Fibroblast of skin of back (primary cell): ENCODE measurements at places on chromosomes 11 and 22.

DNA sequence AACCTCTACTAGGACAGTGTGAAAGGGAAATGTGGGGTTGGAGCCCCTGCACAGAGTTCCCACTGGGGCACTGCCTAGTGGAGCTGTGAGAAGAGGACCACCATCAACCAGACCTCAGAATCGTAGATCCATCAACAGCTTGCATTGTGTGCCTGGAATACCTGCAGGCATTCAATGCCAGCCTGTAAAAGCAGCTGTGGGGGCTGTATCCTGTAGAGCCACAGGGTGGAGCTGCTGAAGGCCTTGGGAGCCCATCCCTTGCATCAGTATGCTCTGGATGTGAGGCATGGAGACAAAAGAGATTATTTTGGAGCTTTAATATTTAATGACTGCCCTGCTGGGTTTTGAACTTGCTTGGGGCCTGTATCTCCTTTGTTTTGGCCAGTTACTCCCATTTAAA lies 46.3 kb downstream of the PGR start:
- DNase-seq = no peak

DNA sequence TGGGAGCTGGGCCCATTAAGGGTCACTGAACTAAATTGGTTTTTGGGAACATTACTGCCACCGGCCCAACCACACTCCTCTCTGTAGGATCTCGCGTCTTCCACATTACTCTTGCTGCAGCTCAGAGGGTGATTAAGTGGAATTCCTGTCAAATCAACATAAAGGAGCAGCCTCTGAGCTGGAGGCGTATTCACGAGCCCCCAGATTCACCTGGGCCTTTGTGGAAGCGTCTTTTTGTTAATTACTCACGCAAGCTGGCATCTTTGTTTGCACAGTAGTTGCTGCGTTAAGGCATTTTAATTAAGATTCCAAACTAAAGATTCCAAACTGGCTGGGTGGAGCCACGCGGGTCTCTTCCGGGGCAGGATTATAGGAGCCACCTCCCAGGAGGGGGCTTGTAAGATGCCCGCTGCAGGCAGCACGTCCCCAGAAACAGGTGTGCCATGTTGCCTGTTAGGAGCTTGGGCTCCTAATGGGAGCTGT lies 21.5 kb upstream of the RFPL3 start:
- no peak for DNase-seq

DNA sequence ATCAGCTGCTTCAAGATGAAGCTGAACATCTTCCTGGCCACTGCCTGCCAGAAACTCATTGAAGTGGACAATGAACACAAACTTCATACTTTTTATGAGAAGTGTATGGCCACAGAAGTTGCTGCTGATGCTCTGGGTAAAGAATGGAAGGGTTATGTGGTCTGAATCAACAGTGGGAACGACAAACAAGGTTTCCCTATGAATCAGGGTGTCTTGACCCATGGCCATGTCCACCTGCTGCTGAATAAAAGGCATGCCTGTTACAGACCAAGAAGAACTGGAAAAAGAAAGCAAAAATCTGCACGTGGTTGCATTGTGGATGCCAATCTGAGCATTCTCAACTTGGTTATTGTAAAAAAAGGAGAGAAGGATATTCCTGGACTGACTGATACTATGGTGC lies 22.2 kb upstream of the BIRC3 start:
- DNase-seq = no peak

DNA sequence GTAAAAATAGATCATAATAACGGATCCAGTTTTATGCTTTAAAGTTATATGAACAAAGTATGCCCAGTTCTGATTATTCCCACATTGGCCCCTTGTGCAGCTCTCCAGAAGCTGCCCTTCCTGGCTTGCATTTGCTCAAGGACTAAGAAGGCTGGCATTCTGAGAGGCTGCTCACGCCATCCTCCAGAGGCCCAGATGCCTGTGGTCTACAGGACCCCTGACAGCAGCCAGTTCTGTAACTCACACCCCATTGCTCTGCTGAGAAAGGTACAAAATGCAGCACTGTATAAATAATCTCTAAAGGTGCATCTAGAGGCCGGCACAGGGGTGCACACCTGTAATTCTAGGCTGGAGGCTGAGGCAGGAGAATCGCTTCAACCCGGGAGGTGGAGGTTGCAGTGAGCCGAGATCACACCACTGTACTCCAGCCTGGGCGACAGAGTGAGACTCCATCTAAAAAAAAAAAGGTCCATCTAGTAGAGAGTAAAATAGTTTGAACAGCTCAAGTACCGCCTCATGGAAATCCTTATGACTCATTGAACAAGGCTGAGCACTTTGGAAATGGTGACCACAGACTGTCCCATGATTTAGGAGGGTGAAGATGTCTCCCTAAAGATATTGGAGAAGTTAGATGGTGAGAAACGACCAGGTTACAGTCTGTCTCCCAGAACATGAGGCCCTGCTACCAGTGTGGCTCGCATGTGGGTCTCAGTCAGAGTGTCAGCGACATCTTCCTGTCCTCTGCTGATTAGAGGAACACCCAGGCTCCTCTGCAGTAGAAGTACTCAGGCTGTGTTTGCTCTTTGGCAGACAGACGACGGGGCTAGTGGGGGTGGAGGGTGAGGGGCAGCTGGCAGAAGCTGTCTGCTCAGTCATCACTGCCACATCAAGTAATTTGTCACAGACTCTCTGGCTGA lies 56.3 kb downstream of the KREMEN1 start:
- peak; percentile 73 for DNase-seq

DNA sequence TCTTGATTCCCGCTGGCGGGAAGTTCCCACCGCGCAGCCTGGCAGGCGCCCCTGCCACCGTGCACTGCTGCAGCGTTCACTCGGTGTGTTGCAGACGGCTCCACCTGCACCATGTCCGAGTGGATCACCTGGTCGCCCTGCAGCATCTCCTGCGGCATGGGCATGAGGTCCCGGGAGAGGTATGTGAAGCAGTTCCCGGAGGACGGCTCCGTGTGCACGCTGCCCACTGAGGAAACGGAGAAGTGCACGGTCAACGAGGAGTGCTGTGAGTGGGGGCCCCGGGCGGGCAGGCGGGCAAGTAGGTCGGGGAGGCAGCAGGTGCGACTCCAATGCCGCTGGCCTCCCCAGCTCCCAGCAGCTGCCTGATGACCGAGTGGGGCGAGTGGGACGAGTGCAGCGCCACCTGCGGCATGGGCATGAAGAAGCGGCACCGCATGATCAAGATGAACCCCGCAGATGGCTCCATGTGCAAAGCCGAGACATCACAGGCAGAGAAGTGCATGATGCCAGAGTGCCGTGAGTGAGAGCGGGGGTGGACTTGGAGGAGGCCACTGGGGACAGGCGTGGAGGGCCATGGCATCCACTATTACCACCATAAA lies 99.7 kb downstream of the RRAS2 start:
- no peak for DNase-seq

- no peak for DNase-seq
Observed at GRCh38 chr11:607020-607780, 8.6 kb downstream of the IRF7 start.

GRCh38 chr22:23079814-23080521 lies 9.6 kb downstream of the GNAZ start:
- DNase-seq = no peak

GRCh38 chr11:61112575-61112974 lies 10.3 kb downstream of the CD5 start:
- DNase-seq = no peak
